CD4-positive, alpha-beta T cell treated with Interferon alpha-2 for 1 hour (primary cell): ENCODE measurements at places on chromosomes 6 and 20.
A peak's percentile ranks its signal among the peaks of the same experiment; 100 is the strongest.

- no peak for DNase-seq
These were observed 122.2 kb downstream of the MTFR2 start for GRCh38 chr6:136127873-136128272.

DNA sequence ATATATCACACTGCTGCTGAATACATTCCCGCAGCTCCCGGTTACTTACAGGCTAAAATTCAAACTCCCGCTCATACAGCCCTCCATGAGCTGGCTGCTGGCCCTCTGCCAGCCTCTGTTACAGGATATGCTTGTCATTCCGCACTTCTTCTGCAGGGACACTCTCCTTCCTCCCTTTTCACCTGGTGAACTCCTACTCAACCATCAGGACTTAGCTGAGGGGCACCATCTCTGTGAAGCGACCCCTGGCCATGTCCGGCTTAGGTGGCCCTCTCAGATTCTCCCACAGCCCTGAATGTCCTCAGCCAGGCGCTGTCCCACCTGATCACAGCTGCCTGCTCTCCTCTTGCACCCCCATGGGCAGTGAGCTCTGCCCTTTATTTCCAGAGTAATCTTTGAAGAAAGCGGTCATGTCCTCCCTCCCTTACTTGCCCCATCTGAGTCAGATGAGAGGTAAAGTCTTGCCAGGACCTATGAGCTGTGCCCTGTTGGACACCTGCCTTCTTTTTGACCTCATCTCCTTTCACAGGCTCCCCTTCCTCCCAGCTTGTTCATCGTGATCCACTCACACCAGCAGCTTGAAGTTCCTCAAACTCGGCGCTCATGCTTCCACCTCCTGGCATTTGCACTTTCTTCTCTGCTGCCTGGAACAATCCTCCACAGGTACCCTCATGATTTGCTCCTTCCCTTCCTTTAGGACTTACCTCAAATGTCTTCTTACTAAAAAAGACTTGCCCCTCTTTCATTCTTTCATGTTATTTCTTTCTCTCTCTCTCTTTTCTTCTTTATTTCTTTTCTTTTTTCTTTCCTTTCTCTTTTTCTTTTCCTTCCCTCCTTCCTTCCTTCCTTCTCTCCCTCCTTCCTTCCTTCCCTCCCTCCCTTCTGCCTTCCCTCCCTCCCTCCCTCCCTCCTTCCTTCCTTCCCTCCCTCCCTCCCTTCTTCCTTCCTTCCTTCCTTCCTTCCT lies 5.6 kb downstream of the CYP24A1 start:
- DNase-seq: no peak

- no peak for DNase-seq
These were observed 81.2 kb downstream of the ASXL1 start for GRCh38 chr20:32439132-32439829.

DNA sequence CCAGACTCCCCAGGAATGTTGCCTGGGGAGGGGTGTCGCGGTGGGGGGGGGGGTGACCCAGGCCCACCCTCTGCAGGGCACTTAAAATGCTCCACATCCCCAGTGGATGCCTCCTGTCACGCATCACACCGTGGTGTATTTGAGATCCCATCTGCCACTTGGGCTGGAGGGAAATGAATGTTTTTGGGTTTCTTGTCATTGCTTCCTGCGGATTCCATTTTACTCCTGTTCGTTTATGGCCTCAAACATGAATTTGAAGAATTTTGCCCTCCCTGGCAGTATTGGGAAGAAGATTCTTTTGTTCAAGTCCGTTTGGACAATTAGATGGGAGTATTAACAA lies 544 bp upstream of the KHDC1 start:
- DNase-seq: no peak

GRCh38 chr6:54621285-54621684 lies 225.3 kb upstream of the FAM83B start:
- no peak for DNase-seq

DNA sequence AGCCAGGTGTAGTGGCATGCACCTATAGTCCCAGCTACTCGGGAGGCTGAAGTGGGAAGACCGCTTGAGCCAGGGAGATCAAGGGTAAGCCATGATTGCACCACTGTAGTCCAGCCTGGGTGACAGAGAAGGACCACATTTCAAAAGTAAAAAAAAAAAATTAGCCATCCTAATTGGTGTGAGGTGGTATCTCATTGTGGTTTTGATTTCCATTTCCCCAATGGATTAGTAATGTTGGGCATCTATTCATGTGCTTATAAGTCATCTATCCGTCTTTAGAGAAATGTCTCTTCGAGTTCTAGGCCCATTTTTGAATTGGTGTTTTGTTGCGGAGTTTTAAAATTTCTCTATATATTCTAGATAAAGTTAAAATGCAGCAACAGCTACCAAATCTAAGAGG lies 21.7 kb downstream of the ABHD12 start:
- DNase-seq: no peak

DNA sequence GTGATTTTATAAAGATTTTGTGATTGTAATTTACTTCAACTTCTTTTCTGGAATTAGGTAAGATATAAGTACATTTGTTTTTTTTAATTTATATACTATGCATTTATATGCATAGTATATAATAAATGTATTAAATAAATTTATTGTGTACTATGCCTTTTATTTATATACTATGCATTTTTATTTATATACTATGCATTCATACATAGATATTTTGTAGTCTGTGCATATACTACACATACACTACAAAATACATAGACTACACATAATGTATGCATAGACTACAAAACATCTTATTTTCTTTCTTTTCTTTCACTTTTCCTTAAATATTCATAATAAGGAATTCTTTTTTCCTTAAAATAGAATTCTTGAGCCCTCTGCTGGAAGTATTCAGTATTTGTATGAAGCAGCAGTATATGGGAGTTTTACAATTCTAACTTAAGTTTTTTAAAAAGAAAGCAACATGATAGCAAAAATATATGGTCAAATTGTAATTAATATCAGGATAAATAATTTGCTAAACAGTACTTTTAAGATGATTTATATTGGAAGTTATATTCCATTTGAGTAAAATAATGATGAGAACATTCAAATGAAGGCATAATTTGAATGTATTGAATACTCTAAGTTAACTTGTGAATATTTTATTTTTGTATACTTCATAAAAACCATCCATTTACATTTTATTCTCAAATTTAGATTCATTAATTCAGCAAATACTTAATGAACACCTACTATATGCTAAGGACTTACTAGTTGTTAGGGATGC lies 129.3 kb downstream of the KLHL32 start:
- DNase-seq: no peak

GRCh38 chr6:118705544-118706491 lies 54.4 kb upstream of the CEP85L start:
- peak; percentile 46 for DNase-seq

- no peak for DNase-seq
These were observed 17.5 kb downstream of the VAPB start for GRCh38 chr20:58406422-58407001.

GRCh38 chr6:70380252-70380651 lies 33.1 kb upstream of the FAM135A start:
- DNase-seq: no peak

DNA sequence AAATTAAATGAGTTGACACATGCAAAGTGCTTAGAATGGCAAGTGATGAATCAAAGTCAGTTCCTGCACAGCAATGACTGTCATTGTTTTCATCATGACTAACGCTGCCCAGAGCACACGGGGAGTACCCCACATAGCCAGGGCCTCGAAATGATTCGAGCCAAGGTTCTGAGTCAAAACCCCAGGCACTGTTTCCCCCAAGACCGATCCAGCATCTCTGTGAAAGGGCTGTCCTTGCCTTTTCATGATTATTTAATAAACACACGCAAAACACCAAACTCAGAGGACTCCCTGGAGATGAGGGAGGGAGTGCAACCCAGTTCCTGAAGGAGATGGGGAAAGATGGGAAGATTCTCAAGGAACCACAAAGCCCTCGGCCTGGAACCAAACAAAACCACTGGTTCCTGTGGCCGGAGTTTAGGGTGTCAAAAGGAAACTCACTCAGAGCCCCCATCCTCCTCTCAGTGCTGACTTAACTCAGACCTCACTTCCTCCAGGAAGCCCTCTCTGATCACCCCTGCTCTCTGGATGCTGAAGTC lies 3.8 kb downstream of the PREX1 start:
- peak; percentile 37 for DNase-seq

DNA sequence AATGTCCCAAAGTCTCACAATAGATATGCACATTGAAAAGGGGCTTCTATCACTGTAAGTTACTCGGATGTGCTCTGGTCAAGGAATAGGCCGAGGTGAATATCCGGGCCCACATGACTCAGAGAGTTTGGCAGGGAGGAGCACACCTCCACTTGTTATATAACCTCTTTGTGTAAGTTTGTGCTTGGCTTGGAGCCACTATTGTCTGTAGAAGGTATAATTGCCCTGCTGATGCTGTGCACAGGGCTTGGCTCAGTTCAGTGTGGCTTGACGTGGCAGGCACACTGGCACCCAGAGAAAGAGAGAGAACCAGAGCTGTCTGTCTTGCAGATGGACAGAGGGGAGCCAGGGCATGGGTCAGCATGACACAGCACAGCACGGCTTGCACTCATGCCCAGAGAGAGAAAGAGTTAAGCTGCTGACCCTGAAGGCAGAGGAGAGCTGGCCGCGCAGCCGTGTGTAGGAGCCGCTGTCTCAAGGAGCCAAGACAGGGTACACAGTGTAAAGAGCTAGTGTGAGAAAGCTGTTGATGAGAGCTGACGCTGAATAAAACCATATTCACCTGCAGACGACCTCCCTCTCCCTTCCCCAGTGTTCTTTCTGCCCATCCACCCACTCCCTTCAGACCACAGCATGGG lies 482.5 kb downstream of the C6orf118 start:
- DNase-seq: no peak

GRCh38 chr6:120584111-120584760 lies 750.0 kb downstream of the TBC1D32 start:
- DNase-seq: no peak

GRCh38 chr6:127690092-127690491 lies 113.1 kb downstream of the C6orf58 start:
- no peak for DNase-seq

DNA sequence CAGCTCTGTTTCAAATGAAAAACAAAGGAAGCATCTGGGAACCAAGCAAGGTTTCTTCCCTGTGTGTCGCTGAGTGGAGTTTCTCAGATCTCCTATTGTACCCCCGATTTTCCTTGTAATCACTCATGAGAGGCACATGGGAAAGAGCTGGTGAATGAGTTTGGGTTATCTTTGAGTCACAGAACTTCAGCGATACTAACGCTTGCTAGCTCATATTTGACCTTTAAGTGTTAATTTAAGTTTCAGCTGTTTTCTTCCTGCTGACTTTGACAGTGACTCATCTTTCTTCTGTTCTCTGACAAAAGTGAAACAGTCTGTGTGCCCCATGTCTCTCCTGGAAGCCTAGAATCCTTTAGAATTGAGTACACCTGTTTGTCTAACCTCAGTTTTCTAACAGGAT lies 261.1 kb upstream of the RGS17 start:
- no peak for DNase-seq

DNA sequence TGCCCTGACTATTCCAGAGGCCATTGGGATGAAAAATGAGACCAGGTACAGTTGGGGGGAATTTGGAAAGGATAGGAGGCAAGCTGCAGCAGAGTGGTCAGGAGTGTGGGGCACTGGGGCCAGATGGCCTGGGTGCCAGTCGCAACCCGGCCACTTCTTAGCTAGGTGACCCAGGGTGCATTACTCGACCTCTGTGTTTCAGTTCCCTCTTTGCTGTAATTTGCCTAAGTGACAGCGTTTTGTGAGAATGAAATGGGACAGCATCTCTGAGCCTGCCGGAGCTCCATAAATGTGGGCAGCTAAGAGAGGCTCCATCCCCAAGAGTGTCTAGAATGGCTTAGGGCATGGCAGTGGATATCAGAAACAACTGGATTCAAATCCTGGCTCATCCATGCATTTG lies 13.9 kb downstream of the LRFN2 start:
- DNase-seq: no peak

GRCh38 chr6:75907444-75907843 lies 158.4 kb downstream of the MYO6 start:
- no peak for DNase-seq

DNA sequence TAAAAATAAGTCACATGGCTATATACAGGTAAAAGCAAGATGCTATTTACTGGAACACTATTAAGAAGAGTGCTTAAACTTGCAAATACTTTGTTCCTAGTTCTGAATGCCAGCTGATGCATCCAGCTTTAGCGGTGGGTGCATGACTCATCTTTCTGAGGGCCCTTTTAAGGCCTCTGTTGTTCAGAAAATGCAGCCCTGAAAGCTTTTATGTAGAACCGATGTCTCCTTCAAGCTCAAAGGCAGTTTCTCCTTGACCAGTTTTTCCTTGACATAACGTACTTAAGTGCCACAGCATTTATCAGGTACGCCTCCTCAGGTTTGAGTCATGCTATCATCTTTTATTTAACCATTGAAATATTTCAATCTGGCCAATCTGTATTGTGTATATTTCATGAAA lies 82.8 kb downstream of the MLIP start:
- DNase-seq: no peak

GRCh38 chr6:15264902-15265761 lies 19.3 kb downstream of the JARID2 start:
- DNase-seq: no peak

GRCh38 chr6:6057442-6058053 lies 50.8 kb upstream of the NRN1 start:
- DNase-seq: peak; percentile 34

DNA sequence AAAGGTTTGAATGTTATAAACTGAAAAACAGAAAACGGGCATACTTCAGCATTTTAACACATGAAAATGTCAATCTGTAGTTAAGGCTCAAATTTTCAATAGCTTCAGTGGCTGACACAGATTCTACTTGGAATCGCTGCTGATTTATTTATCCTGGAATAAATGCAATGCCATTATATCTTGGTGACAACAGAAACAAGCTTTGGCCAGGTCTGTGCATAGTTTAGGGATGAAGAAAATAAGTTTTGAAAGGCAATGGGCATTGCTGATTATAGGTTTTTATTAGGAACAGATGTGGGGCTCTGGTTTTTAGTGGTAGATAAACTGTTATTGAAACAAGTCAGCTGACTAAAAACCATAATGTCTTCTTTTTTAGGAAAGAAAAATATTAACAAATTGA lies 96.8 kb upstream of the SOX4 start:
- DNase-seq: no peak

DNA sequence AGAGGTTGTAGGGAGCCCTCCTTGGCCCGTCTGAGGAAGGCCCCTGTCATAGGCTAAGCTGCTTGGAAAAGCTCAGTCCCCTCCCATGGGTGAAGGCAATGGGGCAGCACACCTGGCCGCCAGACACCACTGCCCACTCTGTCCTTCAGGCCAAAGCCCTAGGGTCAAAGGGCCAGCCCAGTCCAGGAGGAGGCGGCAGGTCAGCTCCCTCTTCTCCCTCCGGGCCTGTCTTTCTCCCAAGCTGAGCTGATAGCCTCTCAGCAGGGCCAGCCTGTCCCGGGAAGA lies 5.1 kb upstream of the CLPSL2 start:
- DNase-seq: no peak

- no peak for DNase-seq
These were observed 68.8 kb downstream of the TSHZ2 start for GRCh38 chr20:53040693-53041589.

DNA sequence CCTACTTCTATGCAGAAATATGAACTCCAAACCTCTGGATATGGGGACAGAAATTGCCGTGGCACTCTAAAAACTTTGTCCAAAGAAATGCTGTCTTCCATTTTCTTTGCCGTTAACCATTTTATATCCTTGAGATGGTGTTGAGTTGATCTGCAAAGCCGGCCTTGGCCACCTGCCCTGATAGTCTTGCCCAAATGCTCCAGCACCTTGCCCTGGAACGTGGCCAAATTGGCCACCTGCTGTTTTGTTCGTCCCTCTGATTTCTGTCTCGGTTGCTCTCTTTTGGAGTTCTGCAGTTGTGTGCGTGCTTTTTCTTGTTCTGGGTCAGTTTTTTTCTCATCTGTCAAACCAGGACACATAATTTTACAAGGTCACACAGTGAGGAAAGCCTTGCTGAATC lies 239.7 kb upstream of the GMDS start:
- DNase-seq: no peak
